ENCODE measurements at places on chromosomes 12 and 14. TPM values are rescaled to one million over a fixed set of nuclear protein-coding genes. Genes with fewer than 3 reads are reported as not detected.

The NINJ2 gene
- total RNA-seq = 1.4 TPM

The MMP17 gene
- total RNA-seq = not detected

The MYF5 gene
- 7.5 TPM for total RNA-seq

The SIX6 gene
- total RNA-seq = 1.2 TPM

The CPM gene
- total RNA-seq = 1.7 TPM

The DCN gene
- 3,642 TPM for total RNA-seq

The GPR65 gene
- 2.4 TPM for total RNA-seq

The LRRIQ1 gene
- total RNA-seq = 30.8 TPM

The SOAT2 gene
- not detected for total RNA-seq

The OR4E1 gene
- total RNA-seq = 1.4 TPM

The DACT1 gene
- 50.8 TPM for total RNA-seq

The EEA1 gene
- total RNA-seq = 28.2 TPM

The CLEC1B gene
- 9.4 TPM for total RNA-seq

The TMEM253 gene
- not detected for total RNA-seq

The LBHD2 gene
- total RNA-seq = not detected

The COCH gene
- 10.4 TPM for total RNA-seq

The RDH5 gene
- 42.9 TPM for total RNA-seq

The CLEC12A gene
- 18.1 TPM for total RNA-seq

The WNT1 gene
- total RNA-seq = not detected

The SYCP3 gene
- total RNA-seq = 5.5 TPM

The AQP6 gene
- total RNA-seq = 0.48 TPM

The ACSS3 gene
- total RNA-seq = 32.0 TPM

The TBX3 gene
- 8.2 TPM for total RNA-seq

The FAM181A gene
- not detected for total RNA-seq

The SMOC1 gene
- total RNA-seq = 17.6 TPM

The P2RX2 gene
- total RNA-seq = not detected

The PLEKHD1 gene
- 3.1 TPM for total RNA-seq

The SYNDIG1L gene
- not detected for total RNA-seq

The RNFT2 gene
- total RNA-seq = 0.48 TPM

The FOXJ2 gene
- 6.5 TPM for total RNA-seq

The AMN1 gene
- 27.0 TPM for total RNA-seq

The ASIC1 gene
- total RNA-seq = 1.7 TPM

The ZNF26 gene
- total RNA-seq = 20.9 TPM

The KRT74 gene
- total RNA-seq = 3.4 TPM

The GRIP1 gene
- 20.5 TPM for total RNA-seq

The CD163 gene
- 67.7 TPM for total RNA-seq

Data from umbilical cord (tissue), 2 donors.